ENCODE measurements at places on chromosomes 16 and 17.

GRCh38 chr17:63439687-63440086 lies 6.4 kb downstream of the CYB561 start:
- DNase-seq: no peak

DNA sequence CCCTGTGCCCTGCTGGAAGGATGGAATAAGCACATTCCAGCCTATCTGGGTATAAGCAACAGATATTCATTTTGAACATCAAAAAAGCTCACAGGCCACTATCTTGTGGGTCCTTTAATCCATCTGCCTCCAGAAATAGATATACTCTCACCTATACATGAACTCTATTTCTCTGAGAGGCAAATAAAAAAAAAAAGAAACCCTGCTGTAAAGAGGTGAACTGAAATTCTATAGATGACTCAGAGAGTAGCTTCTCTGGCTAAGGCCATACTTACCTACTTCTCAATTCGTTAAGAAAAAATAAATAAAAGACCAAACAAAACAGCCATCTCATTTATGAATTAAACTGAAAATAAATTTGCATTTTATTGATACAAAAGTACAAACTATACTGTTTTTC lies 86.3 kb downstream of the DYNLRB2 start:
- no peak for DNase-seq

DNA sequence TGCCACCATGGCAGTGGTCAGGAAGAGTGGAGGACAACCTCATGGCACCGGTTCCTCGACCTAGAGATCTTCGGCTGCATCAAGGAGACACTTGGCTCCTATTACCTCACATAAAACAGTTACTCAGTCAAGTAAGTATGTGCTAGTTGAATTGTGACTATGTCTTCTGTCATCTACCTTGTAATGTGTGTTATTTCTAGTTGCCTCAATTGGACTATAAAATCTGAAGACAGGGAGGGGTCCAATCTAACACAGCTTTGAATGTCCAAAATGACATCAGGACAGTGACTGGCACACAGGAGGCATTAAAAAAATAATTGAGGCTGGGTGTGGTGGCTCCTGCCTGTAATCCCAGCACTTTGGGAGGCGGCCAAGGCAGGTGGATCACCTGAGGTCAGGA lies 17.2 kb downstream of the C16orf86 start:
- no peak for DNase-seq

GRCh38 chr16:86531641-86532525 lies 21.6 kb downstream of the FOXF1 start:
- DNase-seq: no peak

All from activated T-cell treated with anti-CD3 and anti-CD28 coated beads, Interleukin-2, amount 50 U/mL, for 4 hours (primary cell).